ENCODE measurements at places on chromosomes 3 and 15. TPM values are rescaled to one million over a fixed set of nuclear protein-coding genes. Genes with fewer than 3 reads are reported as not detected.

The ZNF860 gene
- total RNA-seq, result 14.7 TPM

The GRIP2 gene
- total RNA-seq, result 4.5 TPM

The CDV3 gene
- 119 TPM for total RNA-seq

The TMEM41A gene
- 13.7 TPM for total RNA-seq

The CYP8B1 gene
- not detected for total RNA-seq

The EPHB1 gene
- total RNA-seq, result 5.2 TPM

The HYKK gene
- total RNA-seq, result 5.0 TPM

The ZBTB11 gene
- 21.3 TPM for total RNA-seq

The GPR149 gene
- not detected for total RNA-seq

The SLC12A8 gene
- total RNA-seq, result 15.9 TPM

The CHDH gene
- 31.4 TPM for total RNA-seq

The SLC30A4 gene
- total RNA-seq, result 0.04 TPM

The SRP14 gene
- 294 TPM for total RNA-seq

The EFHB gene
- 1.0 TPM for total RNA-seq

The PIK3CB gene
- 32.1 TPM for total RNA-seq

The TGM5 gene
- total RNA-seq, result not detected

The SCN11A gene
- 0.14 TPM for total RNA-seq

The LNP1 gene
- 6.7 TPM for total RNA-seq

The FBXO40 gene
- 0.23 TPM for total RNA-seq

The DNAH1 gene
- total RNA-seq, result 0.35 TPM

The VIPR1 gene
- 13.9 TPM for total RNA-seq

The ZBTB20 gene
- total RNA-seq, result 2.6 TPM

The LRRC31 gene
- total RNA-seq, result not detected

The AGBL1 gene
- total RNA-seq, result 0.03 TPM

The LEO1 gene
- total RNA-seq, result 34.7 TPM

The SLC49A4 gene
- 13.0 TPM for total RNA-seq

The CLDN16 gene
- not detected for total RNA-seq

The HESX1 gene
- total RNA-seq, result 11.9 TPM

The ARRDC4 gene
- total RNA-seq, result 6.9 TPM

The SKOR1 gene
- total RNA-seq, result 0.17 TPM

The GOLGA8S gene
- not detected for total RNA-seq

The ITPKA gene
- 2.1 TPM for total RNA-seq

The TEX55 gene
- 0.27 TPM for total RNA-seq

The ADPRH gene
- total RNA-seq, result 3.4 TPM

The SGO1 gene
- total RNA-seq, result 31.8 TPM

The ATP6V1A gene
- 87.3 TPM for total RNA-seq

The DNASE1L3 gene
- not detected for total RNA-seq

The XCR1 gene
- total RNA-seq, result not detected

The ASB14 gene
- total RNA-seq, result not detected

The MOBP gene
- not detected for total RNA-seq

The SH3GL3 gene
- total RNA-seq, result 21.1 TPM

The HIGD2B gene
- not detected for total RNA-seq

The GPR171 gene
- total RNA-seq, result not detected

The CSPG4 gene
- 3.6 TPM for total RNA-seq

The LMAN1L gene
- not detected for total RNA-seq

The TMEM266 gene
- 2.8 TPM for total RNA-seq

The EPB42 gene
- total RNA-seq, result not detected

The CNTN4 gene
- total RNA-seq, result 1.1 TPM

The GJD2 gene
- 0.27 TPM for total RNA-seq

Measured in GM23338 (cell line).